ENCODE measurements at places on chromosomes 16 and 17. TPM values are rescaled to one million over a fixed set of nuclear protein-coding genes. Genes with fewer than 3 reads are reported as not detected.

Gene CCL3
- 5.2 TPM for total RNA-seq

Gene SNX20
- total RNA-seq, result 2.2 TPM

Gene SF3B3
- 192 TPM for total RNA-seq

Gene RHBDF1
- 36.4 TPM for total RNA-seq

Gene TLCD1
- 6.1 TPM for total RNA-seq

Gene MYO1C
- 90.9 TPM for total RNA-seq

Gene NOD2
- total RNA-seq, result 2.8 TPM

Gene CCDC200
- total RNA-seq, result not detected

All from metanephros (tissue), 2 donors.